DND-41 (cell line): ENCODE measurements at places on chromosomes 7 and 10.

- no peak for DNase-seq
Measured at GRCh38 chr7:147069771-147070170, 953.2 kb downstream of the CNTNAP2 start.

DNA sequence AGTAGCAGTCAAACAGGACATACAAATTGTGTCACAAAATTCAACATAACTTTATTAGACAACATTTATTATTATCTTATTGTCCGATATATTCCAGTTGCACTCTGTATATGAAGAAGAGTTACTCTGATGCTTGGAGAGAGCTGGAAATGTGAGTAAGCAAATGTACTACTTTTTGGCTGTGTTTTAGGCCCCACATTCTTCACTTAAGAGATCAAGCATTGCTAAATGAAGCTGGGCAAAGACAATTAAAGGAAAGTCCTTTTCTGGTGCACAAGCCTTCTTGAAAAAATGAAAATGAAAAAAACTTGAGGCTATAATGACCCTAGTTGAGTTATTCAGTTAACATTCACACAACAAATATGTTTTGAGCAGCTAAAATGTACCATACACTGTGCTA lies 26.1 kb downstream of the MYPN start:
- no peak for DNase-seq

DNA sequence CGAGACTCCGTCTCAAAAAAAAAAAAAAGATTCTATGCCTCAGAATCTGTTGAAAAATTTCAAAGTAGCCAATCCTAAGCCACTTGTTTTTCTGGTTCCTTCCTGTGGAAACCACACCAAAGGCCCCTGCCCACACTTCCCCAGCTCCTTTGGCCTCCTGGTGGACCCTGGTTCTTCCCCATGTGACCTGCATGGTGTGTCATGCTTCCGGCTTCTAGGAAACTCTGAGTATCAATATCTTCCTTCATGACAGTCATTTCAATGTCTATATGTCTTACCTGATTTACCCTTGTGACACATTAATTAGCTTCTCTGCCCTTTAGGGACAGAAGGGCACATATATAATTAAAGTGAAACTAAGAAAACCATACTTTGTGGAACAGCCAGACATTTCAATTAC lies 80.4 kb upstream of the GRB10 start:
- DNase-seq: no peak

GRCh38 chr7:27952456-27953285 lies 212.7 kb downstream of the TAX1BP1 start:
- DNase-seq: no peak

GRCh38 chr7:109638321-109638720 lies 1068.6 kb downstream of the DNAJB9 start:
- DNase-seq: no peak
